Stimulated activated CD8-positive, alpha-beta memory T cell treated with anti-CD3 and anti-CD28 coated beads, Interleukin-4, amount 100 ng/mL, for 48 hours (primary cell): ENCODE measurements at places on chromosomes 1 and 21.
A peak's percentile ranks its signal among the peaks of the same experiment; 100 is the strongest.

- no peak for DNase-seq
These were observed 56.6 kb downstream of the LAMC1 start for GRCh38 chr1:183079712-183080388.

DNA sequence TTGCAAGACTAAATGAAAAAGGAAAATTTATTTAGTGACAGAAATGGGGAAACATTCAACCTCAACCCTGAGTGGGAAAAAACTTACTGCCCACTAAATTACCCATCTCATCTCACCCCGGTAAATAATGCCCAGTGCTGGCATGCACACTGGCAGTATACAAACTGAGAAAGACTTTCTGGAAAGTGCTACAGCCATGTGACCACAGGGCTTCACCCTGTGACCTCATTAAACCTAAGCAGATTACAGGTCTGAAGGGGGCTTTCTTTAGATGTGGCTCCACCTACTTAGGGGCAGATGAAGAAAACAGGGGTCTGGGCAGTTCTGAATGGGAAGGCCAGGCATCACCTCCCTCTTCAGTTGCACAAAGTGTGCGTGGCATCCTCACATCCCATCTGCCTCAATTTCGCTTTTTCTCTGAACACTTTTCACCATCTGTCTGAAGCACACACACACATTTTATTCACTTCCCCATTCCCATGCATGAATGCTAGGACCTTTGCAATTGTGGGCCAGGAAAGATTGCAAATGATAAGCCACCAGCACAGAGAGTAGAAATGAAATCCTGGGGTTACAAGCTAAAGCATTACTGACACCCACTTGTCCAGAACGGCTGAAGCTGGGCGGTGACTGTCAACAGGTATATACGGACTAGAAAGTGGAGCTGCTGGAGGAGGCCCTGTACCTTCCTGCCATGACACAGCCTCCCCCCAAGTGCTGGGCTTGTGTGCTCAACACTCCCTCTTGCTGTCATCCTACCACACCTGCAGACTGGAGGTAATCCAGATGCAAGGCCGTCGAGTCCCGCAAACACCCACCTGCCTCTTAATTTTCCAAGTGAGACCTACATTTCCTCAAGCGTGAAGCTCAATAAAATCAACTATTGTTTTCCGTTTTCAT, 2.7 kb downstream of the NADK start:
- DNase-seq = no peak

GRCh38 chr21:35348686-35349085, 299.6 kb upstream of the RUNX1 start:
- DNase-seq = no peak

- no peak for DNase-seq
These were observed 11.1 kb upstream of the TGFBR3 start for GRCh38 chr1:91897016-91897415.

DNA sequence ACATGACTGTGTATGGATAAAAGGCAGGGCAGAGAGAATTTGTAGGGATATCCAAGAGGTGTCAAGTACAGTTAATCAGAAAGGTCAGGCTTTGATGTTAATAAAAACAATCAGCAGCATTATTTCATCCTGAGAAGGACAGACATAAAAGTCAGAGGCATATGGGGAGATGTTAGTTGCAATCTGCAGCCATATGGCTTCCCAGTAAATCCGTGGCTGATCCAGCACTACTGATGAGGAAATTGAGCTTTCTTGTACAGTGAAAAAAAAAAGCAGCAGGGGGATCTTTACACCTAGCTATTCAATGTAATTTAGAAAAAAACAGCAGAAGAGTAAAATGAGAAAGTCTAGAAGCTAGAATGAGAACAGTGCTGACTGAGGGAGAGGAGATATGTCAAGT, 2.2 kb upstream of the SPRR1B start:
- DNase-seq = no peak

DNA sequence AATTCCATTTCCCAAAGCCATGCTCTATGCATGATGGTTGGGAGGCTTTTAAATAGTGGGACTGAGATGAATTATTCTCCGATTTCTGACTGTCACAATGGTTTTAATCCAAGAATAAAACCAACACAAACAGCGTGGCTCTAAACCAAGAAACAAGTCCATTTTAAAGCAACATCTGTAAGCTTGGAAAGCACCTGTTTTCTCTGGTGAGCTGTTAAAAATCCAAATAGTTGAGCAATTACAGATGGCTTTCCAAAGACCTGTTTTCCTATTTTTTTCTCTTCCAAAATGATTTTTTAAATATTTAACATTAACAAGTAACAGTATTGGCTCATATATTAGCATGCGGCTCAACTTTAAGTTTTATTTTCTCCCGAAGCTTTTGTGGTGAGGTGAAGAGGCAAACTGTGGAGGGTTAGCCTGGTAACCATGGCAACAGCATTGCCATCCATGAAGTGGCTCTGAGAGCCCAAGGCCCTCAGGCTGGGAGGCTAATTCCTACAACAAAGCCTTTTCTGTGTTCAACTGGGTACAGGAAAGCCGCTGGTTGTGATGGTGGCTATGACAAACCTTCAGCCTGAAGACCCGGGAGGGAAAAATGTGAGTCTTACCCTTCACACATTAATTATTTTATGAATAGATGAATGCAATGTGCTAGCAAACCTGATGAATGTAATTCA, 56.7 kb upstream of the B3GALT5 start:
- no peak for DNase-seq

DNA sequence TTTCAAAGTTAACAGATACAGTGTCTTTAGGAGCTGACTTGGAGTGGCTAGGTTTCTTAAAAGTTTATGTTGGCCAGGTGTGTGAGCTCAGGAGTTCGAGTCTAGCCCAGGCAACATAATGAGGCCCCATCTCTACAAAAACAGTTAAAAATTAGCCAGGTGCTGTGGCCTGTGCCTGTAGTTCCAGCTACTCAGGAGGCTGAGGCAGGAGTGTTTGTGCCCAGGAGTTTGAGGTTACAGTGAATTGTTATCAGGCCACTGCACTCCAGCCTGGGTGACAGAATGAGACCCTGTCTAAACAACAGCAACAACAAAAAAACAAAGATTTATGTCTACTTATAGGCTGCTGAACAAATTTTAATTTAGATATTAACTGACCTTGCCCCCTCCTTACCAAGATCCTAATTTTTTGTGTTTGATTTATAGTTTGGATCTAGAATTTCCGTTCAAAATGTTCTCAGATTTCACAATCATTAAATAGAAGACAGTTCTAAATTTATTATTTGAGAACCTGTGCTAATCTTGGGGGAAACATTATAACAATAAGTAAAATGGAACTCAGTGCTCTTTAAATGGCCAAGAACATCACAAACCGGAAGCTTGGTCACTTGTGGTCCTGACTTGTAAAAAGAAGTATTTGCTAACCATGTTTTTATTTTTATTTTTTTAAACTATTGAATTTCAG, 67.8 kb downstream of the POU2F1 start:
- no peak for DNase-seq

- no peak for DNase-seq
These were observed 623.2 kb downstream of the LMO4 start for GRCh38 chr1:87951852-87952251.

GRCh38 chr1:17118706-17119075, 560 bp downstream of the PADI2 start:
- no peak for DNase-seq

GRCh38 chr21:38683222-38683621, 122.5 kb upstream of the ETS2 start:
- no peak for DNase-seq

GRCh38 chr1:109214695-109215623, 1.2 kb downstream of the SARS1 start:
- DNase-seq = peak; percentile 66

GRCh38 chr1:47797575-47797974, 199.6 kb downstream of the TRABD2B start:
- no peak for DNase-seq

DNA sequence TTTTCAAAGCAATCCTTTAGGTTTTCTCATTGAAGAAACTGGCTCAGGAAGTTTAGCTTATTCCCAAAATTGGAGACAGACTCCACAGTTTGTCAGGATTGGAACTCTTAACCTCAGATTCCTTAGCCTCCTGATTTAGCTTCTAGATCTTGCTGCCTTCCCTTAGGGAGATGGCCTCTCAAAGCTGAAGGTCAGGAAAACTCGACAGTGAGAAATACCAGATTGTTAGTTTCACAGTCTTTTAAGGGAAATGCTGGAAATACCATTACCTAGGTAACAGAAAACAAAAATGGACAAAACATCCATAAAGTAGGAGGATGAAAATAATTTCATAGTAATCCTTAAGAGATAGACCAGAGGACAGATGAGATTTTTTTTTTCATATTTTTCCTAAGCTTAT, 7.8 kb downstream of the RASAL2 start:
- no peak for DNase-seq

GRCh38 chr1:154839691-154840090, 30.4 kb downstream of the KCNN3 start:
- DNase-seq = no peak

- no peak for DNase-seq
These were observed 547.7 kb downstream of the KCNT2 start for GRCh38 chr1:196060539-196060938.

GRCh38 chr1:36925251-36925650, 109.1 kb downstream of the GRIK3 start:
- DNase-seq = no peak

DNA sequence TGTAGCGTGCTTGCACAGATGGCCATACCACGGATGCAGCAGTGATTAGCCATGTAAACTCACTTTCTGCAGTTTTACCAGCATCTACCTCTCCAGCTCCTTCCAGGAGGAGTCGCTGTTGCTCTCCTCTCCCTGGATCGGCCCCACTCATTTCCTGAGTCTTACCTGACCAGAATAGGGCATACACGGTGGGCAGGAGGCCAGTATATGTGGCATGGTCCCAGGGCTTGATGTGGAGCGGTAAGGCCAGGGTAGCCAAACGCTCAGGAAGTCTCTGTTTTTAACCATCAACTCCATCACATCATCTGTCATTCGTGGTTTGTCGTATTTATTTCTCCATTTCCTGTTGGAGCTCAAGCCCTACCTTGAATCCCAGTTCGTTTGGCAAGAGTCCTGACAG, 163.4 kb upstream of the USP24 start:
- DNase-seq = peak; percentile 53

DNA sequence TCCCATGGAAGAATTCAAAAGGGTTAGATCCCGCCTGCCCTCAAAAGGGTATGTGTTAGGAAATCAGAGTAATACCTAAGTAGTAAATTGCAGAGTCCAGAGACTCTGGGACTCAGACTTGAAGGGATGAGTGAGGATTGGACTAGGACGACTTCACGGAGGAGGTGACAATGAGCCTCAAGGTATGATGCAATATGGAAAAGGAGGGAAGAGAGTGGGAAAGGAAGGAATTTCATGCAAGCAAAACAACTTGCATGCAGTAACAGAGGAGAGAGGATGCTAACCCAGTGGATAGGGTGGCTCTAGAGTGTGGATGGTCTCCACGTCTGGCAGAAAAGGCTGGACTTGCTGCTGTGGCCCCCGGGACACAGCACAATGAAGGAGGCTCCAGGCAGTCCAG, 4.8 kb downstream of the CAPN2 start:
- no peak for DNase-seq

GRCh38 chr1:112849425-112850033, 106.5 kb downstream of the SLC16A1 start:
- DNase-seq = peak; percentile 27

DNA sequence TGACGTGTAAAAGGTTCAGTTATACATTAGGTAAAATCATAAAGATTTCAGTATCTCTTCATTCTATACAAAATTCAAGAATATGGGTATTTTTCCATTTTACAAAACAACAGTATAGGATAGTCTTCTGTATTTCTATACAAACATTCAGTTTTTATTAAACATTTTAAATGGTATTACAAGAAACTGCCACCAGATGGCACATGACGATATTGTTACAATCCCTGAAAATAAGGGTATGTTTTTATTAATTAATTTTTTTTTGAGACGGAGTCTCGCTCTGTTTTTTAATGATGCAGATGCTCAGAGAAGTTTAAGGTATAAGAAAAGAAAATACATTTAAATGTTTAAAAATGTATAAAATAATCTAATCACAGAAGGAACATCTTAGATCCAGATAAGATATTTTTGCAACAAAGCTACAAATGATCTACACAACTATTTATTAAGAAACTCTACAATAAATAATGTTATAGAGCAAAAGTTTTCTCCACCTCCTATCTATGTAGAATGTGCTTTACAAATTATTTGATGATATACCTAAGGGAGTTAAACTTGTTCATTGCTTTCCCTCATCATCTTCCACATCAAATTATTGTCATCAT, 23.5 kb upstream of the RSBN1 start:
- DNase-seq = no peak

DNA sequence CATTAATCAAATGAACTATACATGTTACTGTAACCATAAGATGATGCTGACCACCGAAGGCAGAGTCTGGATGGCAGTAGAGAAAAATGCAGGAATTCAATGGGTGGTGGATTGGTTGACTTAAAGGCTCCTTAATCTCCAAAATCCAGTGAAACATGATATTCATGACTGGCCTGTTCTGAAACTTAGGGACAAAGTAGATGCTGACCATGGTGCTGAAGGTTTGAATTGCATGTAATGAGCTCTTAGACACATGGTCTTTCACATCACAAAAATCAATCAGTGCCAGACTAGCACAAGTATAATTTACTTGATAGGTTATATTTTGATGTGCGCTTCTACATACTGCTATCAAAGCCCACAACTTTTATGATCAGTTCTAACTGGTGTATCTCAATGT, 30.9 kb upstream of the NTMT2 start:
- DNase-seq = no peak

DNA sequence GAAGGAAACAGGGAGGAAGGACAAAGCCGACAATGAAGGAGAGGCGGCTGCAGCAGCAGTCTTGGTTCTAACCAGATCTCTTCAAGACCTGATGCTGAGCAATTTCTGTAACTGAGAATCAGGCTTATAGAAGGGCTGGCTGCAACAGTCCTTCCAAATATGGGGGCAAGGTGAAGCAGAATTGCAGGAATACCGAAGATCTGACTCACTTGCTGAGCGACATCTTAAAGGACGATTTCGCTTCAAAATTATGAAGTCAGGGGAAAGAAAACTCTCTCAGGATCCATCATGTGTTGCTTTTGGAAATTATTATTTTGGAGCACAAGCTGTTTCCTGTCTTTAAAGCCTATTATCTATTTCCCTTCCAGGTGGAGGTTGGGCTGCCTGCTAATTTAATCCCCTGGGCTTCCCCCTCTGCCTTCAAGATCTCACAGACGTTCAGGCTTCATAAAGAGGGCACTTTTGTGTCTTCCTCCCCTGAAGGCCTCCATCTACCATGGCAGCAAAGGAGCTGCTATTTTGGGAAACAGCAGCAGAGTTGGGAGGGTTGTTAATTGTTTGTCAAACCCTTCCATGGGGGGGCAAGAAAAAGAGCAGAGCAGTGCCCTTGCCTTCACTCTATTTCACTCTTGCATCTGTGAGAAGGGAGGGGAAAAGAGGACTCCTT, 10.8 kb upstream of the IER5 start:
- no peak for DNase-seq
